CD4-positive, alpha-beta memory T cell (primary cell): ENCODE measurements at places on chromosomes 6 and 20. TPM values are rescaled to one million over a fixed set of nuclear protein-coding genes. Genes with fewer than 3 reads are reported as not detected.

SNPH gene
- 15.9 TPM for total RNA-seq

DNA sequence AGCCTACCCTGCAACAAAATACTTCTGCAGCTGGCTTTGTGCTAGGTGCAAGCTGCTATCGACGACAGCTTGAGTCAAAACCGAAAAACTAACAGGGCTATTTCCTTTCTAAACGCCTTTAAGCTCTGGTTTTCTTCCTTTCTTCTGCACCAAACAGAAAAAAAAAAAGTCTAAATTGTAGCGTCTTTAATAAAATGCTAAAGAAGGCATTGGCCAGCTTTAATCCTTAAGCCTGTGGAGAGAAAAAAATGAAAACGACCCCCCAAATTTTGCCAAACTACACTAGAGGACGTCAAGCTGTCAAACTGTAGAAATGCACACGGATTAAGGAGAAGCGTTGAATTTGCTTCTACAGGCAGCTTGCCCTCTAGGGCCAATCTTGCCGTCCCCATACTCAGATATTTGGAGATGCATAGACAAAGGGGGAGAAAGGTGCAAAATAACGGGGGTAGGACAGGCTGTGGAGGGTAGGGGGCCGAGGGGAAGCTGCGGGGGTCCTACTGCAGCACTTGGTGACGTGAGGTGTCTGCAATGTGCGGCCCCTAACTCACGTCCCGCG lies 1.4 kb upstream of the NRN1 start:
- no peak for DNase-seq
- peaks cover 46% of the 10 kb centered on the region for H3K4me1 ChIP-seq
- H3K4me3 ChIP-seq = peak overlapping the region; percentile 52
- H3K27ac ChIP-seq = no peak overlapping the region
- no peaks in the 10 kb centered on the region for H3K36me3 ChIP-seq

ZNF391 gene
- 3.3 TPM for total RNA-seq

ADTRP gene
- total RNA-seq = 8.0 TPM

DNA sequence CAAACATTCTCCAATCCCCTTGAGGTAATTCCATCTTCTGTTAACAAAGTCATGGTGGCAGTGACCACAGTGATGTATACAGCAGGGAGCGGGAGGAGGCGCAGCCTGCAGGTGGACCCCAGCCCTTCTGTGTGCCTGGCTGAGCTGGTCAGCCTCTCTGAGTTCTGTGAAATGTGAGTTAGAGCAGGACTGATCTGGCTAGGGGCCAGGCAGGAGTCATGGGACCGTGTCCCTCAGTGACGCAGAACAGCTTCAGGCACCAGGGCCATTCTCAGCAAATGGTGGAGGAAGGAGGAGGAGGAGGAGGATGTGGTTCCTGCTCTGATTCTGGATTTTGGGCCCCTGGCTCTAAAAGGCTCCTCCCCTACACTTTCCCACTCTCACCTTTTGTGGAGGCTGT lies 6.9 kb downstream of the PHACTR3 start:
- H3K27me3 ChIP-seq = no peaks in the 10 kb centered on the region
- DNase-seq = no peak
- H3K27ac ChIP-seq = no peak overlapping the region
- H3K4me1 ChIP-seq = no peaks in the 10 kb centered on the region

C20orf202 gene
- total RNA-seq = not detected

GRCh38 chr6:43016176-43016942 lies 2.3 kb downstream of the KLHDC3 start:
- H3K27ac ChIP-seq = peak overlapping the region; percentile 32
- no peaks in the 10 kb centered on the region for H3K27me3 ChIP-seq
- DNase-seq = no peak
- H3K36me3 ChIP-seq = peaks cover 18% of the 10 kb centered on the region
- H3K4me3 ChIP-seq = no peak overlapping the region
